ENCODE measurements at places on chromosomes 2 and 18. TPM values are rescaled to one million over a fixed set of nuclear protein-coding genes. Genes with fewer than 3 reads are reported as not detected.

GCA gene
- total RNA-seq = 21.1 TPM

MGAT4A gene
- 34.2 TPM for total RNA-seq

C2orf80 gene
- not detected for total RNA-seq

ST6GAL2 gene
- total RNA-seq = 15.5 TPM

TNFRSF11A gene
- 11.1 TPM for total RNA-seq

Measured in posterior vena cava (tissue), 2 donors.